ENCODE measurements at places on chromosomes 5 and 9. TPM values are rescaled to one million over a fixed set of nuclear protein-coding genes. Genes with fewer than 3 reads are reported as not detected.

Gene PCDHAC1
- 0.02 TPM for polyA plus RNA-seq

- no peak for DNase-seq
Measured at GRCh38 chr9:132698989-132699388, 28.7 kb downstream of the GTF3C4 start.

Gene HACD4
- polyA plus RNA-seq = 8.6 TPM

Gene PCDHGC3
- polyA plus RNA-seq = 56.3 TPM

DNA sequence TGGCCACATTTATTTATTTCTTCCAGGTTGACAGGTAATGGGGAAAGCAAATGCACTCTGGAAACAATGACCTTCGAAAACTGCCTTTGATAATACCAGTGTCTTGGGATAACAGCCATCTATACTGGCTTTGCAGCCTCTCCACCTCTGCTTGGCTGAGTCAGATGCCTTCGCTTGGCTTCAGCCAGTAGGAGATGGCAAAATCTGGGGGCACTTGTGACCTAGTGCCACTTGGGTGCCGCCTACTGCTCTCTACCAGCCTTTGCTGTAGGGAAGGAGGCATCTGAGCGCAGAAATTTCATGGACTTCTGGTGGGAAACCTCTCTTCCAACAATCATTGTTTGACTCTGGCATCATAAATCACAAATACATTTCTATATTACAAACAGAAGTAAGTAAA, 21.8 kb downstream of the FYB1 start:
- no peak for DNase-seq

Gene SPATA9
- 1.0 TPM for polyA plus RNA-seq

DNA sequence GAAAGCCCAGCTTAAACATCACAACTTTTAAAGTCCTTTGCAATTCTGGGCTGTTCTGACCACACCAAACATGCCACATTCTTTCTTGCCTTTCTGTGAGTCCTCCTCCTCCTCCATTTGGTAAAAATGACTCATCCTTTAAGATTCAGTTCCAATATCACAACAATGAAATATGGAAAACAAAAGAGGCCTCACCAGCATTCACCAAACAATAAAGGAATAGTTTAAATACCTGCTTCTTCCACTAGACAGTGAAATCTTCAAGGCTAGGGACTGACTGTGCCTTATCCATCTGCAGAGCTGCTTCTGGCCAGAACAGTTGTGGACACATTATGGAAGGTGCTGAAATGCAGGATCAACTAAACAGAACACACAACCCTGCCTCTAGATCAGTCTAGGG, 36.0 kb downstream of the NR6A1 start:
- DNase-seq = no peak

DNA sequence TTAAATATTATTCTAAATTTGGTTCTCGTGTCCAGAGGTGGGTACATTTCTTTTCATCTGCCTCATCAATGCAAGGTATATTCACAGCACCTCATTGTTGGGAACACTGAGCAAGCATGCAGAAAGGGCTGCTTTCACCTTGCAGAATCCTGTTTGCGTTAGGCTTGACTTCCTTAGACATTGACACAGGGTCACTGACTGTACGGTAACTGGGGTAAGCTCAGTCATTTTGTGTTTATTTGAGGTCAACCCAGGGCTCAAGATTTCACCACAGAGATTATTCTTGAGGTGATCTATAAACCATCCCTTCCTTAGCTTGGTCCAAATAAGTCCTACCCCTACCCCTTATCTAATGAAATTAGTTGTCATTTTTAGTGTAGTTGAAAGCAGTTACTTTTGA, 1.7 kb upstream of the PTPDC1 start:
- DNase-seq = no peak

Gene PCDHB11
- polyA plus RNA-seq = 0.10 TPM

Gene NR5A1
- not detected for polyA plus RNA-seq

GRCh38 chr9:112112941-112113681, 62.0 kb downstream of the SUSD1 start:
- DNase-seq = no peak

GRCh38 chr5:153699035-153699434, 208.6 kb downstream of the GRIA1 start:
- no peak for DNase-seq

DNA sequence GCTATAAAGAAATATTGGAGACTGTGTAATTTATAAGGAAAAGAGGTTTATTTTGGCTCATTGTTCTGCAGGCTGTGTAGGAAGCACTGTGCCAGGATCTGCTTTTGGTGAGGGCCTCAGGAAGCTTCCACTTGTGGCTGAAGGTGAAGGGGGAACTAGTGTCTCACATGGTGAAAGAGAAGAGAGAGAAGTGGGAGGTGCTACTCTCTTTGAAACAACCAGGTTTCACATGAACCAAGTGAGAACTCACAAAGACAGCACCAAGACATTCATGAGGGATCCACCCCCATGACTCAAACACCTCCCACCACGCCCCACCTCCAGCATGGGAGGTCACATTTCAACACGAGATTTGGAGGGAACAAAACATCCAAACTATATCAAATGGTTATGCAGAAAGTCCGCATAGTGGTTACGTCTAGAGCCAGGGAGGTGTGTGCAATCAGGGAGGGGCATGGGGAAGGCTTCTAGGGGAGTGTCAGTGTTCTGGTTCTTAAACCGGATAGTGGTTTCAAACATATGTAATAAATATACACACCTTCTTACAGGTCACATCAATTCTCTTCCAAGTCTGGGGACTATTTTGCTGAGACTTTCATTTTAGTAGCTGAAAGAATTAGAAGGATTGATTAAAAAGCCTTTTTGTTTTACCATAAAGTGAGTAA, 113.0 kb downstream of the TRIO start:
- DNase-seq = no peak

DNA sequence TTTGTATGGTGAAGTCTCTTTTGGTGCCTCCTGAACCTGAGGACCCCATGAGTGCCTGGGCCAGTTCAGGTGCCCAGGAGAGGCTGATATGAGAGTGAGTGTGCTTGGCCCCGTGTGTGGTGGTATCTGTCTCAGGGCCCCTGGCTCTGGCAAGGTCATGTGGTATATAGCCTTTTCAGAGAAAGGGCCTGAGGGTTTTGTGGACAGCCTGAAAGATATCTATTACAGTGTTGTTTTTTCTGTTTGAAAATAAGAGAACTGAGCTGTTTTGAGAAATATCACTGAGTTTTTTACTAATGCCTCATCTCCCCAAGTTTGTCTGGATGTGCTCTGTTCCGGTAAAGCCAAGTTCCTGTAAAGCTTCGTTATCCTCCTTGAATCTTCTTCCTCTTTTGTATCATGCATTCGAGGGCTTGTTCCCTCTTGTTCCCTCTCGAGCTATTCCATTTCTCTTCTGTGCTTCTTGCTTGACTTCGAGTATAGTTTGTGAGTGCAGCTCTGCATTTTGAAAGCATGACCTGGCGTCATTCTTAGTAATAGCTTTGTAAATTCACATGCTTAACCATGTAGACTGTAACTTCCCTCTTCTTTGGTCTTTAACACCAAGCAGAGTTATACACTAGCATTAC, 122.3 kb downstream of the MAST4 start:
- no peak for DNase-seq

DNA sequence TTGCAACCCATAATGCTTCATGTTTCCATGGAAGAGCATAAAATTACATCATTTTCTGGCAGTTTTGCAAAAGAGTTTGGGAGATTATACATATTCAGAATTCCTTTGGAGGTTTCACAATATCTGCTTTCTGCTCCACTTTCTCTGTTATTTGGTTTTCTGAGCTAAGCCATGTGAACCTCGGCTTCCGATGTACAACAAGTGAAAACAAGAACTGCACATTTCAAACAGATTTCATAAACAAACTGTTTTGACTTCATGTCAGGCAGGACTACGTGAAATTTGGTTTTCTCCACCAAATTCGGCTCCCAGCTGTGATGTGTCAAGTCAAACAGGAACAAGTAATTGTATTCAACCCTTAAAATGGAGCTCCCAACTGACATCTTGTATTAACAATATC, 609.8 kb downstream of the IRX1 start:
- no peak for DNase-seq

GRCh38 chr5:131810510-131811249, 13.9 kb upstream of the FNIP1 start:
- no peak for DNase-seq

- no peak for DNase-seq
Measured at GRCh38 chr5:44278469-44278868, 110.8 kb downstream of the FGF10 start.

GRCh38 chr5:124907098-124907644, 160.7 kb upstream of the ZNF608 start:
- DNase-seq = no peak

DNA sequence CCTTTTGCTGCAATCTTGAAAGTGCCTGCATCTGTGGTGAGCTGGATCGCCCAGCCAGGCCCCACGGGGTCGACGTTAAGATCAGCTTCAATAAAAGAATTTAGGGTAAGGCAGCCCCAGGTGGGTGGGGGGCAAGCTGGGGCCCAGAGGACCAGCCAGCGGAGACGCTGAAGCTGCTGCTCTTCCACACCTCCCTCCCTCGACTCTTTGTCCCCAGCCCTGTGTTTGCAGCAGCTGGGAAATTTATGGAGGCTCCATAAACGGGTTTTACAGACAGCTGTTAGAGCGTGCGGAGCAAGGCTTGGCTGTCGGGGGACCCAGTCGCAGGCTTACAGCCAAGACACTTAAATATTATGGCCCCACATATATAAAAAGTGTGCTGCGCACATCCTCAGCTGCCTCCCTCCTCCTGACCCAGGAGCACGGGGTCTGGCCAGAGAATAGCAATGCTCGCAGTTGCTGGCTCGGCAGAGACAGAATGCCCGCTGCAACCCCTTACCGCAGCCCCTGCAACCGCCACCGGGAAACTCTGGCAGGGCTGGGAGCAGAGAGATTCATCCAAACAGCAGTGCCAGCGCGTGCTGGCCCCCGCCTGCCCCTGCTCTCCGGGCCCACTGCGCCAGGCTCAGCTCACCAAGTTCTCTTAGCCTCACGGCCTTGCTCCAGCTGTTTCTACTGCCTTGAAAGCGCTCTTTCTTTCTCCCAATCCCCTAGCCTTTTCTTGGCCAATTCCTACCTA, 28.4 kb upstream of the MVB12B start:
- DNase-seq = no peak

DNA sequence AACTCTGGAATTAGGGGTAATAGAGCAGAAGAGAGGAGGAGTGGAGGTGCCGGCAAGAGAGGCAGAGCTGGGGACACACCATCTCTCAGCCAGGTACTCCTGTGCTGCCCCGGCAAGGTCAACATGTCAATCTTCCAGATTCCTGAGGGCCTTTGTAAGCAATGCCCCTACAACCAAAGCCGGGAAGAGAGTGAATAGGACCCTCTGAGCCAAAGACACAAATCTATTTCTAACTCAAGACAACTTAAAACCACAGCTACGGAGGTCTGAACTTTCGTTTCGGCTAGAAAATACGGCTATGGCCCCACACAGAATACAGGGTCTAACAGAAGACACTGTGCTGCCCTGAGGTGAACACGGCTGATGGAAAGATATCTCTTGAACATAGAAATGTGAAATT, 66.6 kb downstream of the SERINC5 start:
- no peak for DNase-seq

DNA sequence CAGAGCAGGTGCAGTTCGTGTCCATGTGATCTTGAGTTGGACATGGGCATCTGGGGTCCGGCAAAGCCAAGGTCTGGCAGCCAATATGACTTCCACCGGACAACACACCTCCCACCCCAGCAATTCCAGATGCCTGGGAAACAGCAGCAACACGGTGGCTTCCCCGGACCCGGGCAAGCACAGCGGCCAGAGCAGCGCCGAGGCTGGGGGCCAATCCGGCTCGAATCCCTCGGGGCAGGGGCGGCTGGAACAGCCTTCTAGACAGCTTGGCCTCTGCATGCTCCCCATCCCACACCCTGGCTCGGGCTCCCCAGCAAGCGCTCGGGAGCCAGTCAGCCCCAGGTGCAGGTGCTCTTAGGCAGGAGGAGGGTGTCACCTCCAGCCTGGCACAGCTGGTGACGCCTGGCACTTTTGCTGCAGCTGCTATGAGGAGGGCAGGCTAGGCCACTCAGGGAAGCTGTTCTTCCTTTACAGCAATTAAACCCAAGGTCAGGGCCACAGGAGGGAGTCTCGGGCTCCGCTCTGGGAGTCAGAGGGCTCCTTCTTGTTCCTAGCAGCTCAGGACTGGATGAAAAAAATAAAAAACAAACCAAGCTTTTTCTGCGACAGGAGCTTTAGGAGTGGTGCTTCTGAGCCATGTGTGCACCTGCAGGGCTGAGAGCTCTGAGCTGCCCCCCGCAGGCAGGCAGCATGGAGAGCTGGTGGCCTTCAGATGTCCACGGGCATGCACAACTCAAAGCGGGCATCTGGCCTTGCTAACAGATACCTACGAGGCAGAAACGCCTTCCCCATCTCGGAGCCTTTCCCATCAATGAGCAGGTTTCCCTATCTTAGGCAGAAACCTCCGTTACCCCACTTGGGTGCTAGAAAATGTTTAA, 28.2 kb downstream of the DBH start:
- no peak for DNase-seq

GRCh38 chr9:73265876-73266275, 114.2 kb downstream of the ANXA1 start:
- DNase-seq = no peak

GRCh38 chr5:16245249-16245648, 65.7 kb upstream of the MARCHF11 start:
- DNase-seq = no peak

Data from BJ (cell line).